ENCODE measurements at places on chromosomes 2 and 18. TPM values are rescaled to one million over a fixed set of nuclear protein-coding genes. Genes with fewer than 3 reads are reported as not detected.
A peak's percentile ranks its signal among the peaks of the same experiment; 100 is the strongest.

Gene PRSS56
- total RNA-seq: not detected

DNA sequence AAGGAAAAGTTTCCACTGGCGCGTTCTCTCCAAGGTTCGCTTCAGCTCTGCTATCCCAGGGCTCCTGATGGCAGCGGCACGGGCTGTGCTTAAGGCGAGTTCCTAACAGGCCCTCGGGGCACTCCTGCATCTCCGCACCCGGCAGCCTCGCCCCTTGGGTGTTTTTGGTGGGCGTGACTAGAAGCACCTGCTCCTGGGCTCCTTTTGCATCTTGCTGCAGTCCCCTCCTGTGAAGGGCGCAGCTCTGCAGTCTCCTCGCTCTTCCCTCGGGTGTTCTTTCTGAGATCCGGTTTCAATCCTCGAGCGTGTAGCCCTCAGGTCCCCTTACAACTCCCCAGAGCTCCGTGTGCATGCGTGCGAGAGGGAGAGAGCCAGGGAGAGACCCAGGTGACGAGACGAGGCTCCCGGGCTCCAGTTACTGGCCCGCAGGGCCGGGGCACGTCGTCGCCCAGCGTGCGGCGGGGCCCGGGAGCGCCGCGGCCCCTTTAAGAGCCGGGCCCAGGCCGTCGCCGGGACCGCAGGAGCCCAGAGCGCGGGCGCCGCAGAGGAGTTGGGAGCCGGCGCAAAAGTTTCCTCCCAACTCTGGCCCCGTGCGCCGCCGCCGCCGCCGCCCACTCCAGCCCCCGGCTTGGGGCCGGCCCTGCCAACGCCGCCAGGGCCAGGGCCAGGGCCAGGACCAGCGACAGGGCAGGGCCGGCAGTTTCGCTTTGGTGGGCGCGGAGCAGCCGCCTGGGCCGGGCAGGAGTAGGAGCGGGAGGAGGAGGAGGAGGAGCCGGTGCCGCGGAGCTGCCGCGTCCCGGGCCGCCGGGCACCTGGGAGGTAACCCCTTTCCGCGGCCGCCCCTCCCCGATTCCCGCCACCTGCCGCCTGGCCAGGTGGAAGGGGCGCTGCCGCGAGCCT, at the start of gene PARD3B:
Gene PARD3B, plus strand, starts transcription at position 515 of the 900 bp plus-strand sequence. CDS start 525 bp downstream, outside the sequence.
- peak; percentile 35 for DNase-seq

- peak; percentile 65 for DNase-seq
Measured at GRCh38 chr18:31581498-31582197, 10.0 kb upstream of the TTR start.

DNA sequence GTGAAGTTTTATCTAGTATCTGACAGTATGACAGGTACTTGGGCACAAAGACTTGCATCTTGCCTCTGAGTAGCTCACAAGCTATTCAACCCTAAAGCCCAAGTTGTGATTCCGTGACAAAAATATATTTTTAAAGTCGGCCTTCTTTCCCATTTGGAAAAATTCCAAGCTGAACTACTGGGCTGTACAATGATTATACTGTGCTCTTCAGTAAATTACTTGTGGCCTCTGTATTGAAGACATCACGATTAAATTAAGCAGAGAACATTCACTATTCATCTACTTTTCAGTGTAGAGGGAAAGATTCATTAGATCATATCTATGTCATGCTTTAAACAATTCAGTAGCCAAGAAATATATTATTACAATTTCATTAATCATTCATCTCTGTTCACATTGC, 282.2 kb downstream of the CDH2 start:
- no peak for DNase-seq

- no peak for DNase-seq
Measured at GRCh38 chr18:58392324-58393000, 236.4 kb downstream of the ALPK2 start.

- no peak for DNase-seq
Measured at GRCh38 chr2:195150819-195151218, 506.2 kb upstream of the SLC39A10 start.

- peak; percentile 70 for DNase-seq
Measured at GRCh38 chr2:127859712-127860085, 1.7 kb upstream of the POLR2D start.
